ENCODE measurements at places on chromosomes 6 and 20.

DNA sequence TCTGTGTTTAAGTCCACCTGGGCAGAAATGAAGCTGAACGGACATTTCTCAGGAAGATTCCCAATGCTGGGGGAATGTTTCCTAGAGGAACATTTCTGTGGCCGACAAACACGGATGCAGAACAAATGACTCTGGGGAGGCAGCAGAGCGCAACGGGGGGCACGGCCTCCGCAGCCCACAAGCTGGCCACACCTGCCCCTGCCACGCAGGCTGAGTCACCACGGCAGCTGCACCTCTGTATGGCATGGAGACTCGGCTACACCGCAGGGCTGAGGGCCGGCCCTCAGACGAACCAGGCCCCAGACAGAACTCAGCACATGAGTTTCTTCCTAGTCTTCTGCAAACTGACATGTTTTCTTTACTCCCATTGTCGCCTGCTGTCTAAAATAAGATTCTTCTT, 10.0 kb upstream of the PRR18 start:
- DNase-seq: no peak

GRCh38 chr6:3506751-3507383, 50.0 kb upstream of the SLC22A23 start:
- DNase-seq: no peak

- DNase-seq: no peak
Observed at GRCh38 chr20:50621068-50621665, 70.2 kb downstream of the RIPOR3 start.

GRCh38 chr20:43749734-43750294, 23.0 kb upstream of the GTSF1L start:
- peak; percentile 72 for DNase-seq

DNA sequence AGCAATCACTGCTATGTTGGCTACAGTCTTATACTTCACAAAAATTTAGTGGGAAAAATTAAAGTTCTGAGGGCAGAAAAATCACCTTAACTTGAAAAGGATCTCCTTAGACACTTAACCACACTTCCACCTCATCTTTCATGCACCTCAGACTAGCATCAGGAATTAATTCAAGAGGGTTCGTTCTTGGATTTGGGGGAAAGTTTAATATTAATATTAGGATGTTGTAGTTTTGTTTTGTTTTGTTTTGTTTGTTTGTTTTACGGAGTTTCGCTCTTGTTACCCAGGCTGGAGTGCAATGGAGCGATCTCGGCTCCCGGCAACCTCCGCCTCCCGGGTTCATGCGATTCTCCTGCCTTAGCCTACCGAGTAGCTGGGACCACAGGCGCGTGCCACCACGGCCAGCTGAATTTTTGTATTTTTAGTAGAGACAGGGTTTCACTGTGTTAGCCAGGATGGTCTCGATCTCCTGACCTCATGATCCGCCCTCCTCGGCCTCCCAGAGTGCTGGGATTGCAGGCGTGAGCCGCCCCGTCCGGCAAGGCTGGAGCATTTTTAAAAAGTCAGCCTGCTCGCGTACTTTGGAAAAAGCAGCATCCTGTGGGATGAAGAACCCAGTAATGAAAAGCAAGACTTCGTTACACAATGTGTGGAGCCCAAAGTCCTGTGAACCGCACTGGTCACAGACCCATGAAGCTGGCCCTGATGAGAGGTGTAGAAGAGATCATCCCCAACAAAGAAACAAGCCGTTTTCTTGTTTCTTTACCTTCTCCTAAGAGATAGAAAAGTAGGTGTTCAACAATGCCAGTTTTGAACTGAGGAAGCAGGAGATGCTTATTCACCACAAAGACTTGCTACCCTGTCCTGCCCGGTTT, 194.9 kb downstream of the GPX5 start:
- no peak for DNase-seq

- no peak for DNase-seq
Observed at GRCh38 chr6:149233056-149233715, 84.3 kb upstream of the TAB2 start.

GRCh38 chr20:56212091-56212490, 36.4 kb upstream of the MC3R start:
- DNase-seq: no peak

DNA sequence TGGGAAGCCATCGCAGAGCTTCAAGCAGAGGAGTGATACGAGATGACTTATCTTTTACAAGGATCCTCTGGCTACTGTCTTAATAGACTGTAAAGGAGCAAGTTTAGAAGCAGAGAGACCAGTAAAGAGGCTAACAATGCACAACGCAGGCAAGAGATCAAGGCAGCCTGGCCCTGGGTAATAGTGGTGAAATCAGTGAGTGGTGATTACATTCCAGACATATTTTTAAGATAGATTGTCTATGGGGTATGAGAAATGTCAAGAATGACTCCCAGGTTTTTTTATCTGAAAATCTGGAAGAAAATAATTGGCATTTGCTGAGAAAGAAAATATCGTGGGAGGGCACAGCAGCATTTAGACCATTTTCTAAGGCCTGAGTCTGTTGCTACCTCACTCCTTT, 213.6 kb upstream of the HTR1E start:
- no peak for DNase-seq

DNA sequence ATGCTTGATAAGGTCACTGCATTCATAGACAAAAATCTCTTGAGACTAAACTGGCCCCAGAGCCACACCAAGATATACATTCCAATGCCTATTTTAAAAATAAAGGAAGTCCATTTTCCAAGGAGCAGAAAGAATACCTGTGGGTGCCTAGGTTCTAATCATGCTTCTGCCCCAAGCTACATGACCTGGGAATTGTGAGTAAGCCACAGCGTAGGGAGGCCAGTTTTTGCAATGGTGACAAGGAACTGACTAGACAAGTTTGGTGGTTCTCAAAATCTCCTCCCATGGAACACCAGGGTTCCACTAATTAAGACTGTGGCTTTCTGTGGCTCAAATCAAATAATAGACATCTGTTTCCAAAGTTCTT, 83.3 kb downstream of the GMDS start:
- no peak for DNase-seq

GRCh38 chr20:63980317-63980805, 571 bp upstream of the PRPF6 start:
- no peak for DNase-seq

GRCh38 chr6:30570740-30571074, 535 bp upstream of the ABCF1 start:
- DNase-seq: no peak

- no peak for DNase-seq
Observed at GRCh38 chr6:93337014-93337413, 82.3 kb downstream of the EPHA7 start.

DNA sequence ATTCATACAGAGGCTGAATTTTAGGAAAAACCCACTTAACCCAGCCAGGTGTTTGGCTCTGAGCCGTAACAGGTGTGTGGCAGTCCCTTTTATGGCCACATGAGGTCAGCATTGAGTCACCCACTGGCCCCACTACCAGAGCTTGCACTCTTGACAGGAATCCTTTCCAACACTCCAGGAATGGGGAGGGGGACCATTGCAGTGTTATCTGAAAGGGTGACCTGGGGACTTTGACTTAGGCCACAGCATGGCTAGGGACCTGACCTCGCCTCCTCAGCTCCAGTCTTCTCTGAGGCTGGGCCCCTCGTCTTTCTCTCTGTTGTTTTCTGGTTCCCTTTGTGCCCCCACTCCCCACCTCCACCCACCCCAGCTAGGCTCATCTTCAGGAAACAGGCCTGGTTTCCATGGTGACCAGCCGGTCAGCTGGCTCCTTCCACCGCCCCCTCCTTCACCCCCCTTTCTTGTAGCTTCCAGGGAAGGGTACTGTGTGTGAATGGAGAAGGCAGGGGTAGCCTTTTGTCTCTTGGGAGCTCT, 2.1 kb upstream of the TMEM151B start:
- DNase-seq: peak; percentile 42

GRCh38 chr6:102813489-102814275, 1420.2 kb downstream of the GRIK2 start:
- DNase-seq: no peak

DNA sequence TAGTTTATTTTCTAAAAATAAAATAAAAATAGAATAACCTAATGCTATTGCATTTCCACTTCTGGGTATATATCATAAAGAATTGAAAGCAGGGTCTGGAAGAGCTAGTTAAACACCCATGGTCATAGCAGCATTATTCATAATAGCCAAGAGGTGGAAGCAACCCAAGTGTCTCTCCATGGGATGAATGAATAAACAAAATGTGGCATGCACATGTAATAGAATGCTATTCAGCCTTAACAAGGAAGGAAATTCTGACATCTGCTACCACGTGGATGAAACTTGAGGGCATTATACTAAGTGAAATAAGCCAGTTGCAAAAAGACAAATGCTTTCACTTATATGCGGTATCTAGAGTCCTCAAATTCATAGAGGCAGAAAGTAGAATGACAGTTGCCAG, 130.8 kb downstream of the TIAM2 start:
- DNase-seq: no peak
